ENCODE measurements at places on chromosomes 4 and X. TPM values are rescaled to one million over a fixed set of nuclear protein-coding genes. Genes with fewer than 3 reads are reported as not detected.

The DUSP21 gene
- total RNA-seq: not detected

The CXCR3 gene
- not detected for total RNA-seq

The TMPRSS11E gene
- total RNA-seq: not detected

The MGAT4D gene
- not detected for total RNA-seq

The UGT2B7 gene
- not detected for total RNA-seq
